Activated CD4-positive, CD25-positive, alpha-beta regulatory T cell treated with anti-CD3 and anti-CD28 coated beads, Interleukin-2, amount 50 U/mL, for 16 hours (primary cell): ENCODE measurements at places on chromosomes 4 and X.

DNA sequence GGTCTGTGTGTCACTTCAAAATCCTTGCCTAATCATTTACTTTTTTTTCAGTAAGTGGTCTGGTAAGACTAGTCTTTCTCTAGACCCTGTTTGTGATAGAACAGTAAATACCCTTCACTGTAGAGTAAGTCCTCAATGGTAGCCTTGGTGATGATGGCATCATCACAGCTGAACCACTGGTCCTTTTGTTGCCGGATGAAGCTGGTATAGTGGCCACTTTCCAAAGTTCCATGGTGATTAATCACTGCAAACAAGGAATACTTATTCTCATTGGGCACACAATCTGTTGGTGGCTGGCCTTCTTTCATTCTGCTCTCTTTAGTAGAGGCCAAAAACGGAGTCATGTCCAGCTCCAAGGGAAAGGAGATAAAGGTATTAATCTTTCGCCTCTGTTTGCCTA lies 2.9 kb downstream of the USP51 start:
- DNase-seq: no peak

DNA sequence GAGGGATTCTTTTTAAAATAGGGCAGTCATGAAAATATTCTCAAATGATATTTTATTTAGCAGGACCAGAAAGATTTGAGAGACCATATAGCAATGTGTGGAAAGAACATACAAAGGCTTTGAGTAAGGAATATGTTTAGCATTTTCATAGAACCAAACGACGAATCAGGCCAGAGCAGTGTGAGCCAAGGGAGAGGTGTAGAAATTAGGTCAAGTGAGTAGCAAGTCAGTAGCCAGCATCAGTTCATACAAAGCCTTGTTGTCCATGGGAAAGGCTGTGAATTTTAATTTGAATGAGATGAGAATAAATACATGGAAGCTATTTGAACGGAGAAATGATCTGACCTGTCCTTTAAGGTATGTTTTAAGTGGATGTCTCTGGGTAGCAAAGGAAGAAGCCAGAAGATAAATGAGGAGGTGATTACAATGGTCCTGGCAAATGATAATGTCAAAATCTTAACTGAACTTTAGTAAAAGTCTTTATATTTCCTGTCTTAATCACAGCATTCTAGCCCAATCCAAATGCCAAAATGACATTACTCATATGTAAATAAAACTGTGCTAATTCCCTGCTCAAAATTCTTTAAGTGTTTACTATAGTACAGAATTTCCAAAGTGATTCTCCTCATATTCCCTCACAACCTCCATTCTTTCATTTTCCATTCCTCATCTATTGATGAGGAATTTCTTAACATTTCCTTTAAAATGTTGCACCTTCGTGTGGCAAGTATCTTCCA lies 155.7 kb upstream of the SLIT2 start:
- DNase-seq: no peak

- DNase-seq: no peak
Observed at GRCh38 chr4:168037676-168038075, 54.7 kb upstream of the ANXA10 start.

- peak; percentile 28 for DNase-seq
Observed at GRCh38 chr4:83083925-83084475, 30.5 kb downstream of the PLAC8 start.

DNA sequence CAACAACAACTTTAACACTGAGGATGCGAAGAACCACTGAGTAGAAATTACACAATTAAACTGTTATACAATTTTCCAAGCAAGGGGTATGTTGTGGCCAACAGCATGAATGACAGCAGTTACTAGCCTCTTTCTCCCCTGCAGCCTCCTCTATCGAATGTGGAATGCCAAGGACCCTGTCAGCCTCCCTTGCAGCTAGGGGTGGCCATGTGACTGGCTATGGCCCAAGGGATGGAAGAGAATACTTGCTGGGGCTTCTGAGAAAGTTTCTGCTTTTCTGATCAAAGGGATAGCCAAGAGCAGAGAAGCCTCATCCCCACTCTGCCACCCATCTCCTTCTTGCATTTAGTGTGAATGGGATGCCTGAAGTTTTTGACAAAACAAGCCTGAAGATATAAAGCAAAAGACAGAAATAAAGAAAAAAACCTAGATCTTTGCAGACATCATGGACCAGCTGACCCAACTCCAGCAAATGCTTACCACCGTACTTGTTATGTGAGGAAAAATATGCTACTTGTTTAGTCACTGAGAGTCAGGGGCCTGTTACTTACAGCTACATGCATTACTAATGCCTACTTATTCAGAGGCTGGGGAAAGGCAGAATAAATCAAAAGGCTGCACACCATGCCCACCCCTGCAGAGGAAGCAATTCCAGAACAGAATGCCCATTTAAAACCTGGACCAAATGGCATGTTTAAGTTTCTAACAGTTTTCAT lies 32.0 kb downstream of the DCTD start:
- no peak for DNase-seq

- DNase-seq: no peak
Observed at GRCh38 chr4:53614591-53614990, 23.3 kb upstream of the LNX1 start.

DNA sequence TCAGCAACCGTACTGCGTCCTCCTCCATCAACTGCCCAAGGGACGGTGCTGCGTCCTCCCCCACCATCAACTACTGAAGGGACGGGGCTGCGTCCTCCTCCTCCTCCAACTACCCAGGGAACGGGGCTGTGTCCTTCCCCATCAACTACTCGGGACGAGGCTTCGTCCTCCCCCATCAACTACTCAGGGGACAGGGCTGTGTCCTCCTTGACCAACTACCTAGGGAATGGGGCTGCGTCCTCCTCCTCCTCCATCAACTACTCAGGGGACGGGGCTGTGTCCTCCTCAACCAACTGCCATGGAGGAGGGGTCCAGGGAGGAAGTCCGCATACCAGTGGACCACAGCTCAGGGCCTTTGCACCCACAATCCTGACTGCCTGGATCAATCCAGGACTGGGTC lies 24.4 kb downstream of the PPP2R3B start:
- DNase-seq: no peak

DNA sequence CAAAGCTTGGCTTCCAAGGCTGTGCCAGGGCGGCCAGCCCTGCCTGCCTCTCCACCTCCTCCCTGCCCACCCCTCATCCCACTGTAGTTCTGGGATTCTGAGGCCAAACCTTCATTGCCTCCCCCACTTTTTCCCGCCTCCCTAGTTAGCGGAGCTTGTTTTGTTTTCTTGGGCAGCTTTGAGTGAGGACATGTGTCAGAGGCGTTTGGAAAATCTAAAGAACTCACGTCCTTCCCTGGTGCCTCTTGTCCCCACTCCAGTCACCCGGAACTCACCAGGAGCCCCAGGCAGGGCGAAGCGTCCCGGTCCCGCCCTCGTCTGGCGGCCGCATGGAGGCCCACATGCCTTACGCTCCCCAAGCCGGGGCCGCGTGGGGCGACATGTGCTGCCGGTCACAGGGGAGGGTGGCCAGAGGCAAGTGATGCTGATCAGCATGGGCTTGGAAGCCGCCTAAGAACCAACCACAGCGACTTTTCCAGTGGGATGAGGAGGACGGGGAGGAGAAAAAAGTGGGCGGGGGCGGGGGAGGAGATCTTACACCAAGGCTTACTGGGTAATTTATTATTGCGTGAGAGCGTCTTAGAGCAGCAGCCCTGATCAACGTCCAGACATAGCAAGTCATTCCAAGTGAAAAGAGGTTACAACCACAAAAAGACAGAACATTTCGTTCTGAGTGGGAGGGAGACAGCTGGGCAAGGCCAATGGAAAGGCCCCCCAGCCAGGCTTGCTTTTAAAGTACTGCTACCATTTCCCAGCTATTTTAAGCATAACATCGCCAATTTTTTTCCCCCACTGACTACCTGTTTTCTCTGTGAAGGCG lies 48.5 kb downstream of the PRPS1 start:
- no peak for DNase-seq

GRCh38 chr4:3811621-3812020 lies 45.4 kb downstream of the ADRA2C start:
- no peak for DNase-seq

DNA sequence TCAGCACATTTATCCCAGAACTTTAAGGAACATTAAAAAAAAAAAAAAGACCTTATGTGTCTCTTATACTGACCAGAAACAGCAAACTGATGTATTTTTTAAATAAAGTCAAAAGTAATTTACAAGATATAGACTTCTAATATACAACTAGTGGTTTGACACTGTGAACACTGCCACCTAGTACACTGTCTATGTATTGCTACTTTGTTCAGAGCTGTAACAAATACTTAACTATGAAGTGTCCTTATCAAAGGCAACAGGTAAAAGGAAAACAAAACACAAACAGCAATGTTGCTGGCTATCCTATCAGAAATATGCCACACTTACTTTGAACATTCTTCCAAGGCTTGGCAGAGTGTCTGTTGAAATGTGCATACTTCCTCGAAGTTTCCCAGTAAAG lies 60.4 kb downstream of the CD40LG start:
- no peak for DNase-seq

DNA sequence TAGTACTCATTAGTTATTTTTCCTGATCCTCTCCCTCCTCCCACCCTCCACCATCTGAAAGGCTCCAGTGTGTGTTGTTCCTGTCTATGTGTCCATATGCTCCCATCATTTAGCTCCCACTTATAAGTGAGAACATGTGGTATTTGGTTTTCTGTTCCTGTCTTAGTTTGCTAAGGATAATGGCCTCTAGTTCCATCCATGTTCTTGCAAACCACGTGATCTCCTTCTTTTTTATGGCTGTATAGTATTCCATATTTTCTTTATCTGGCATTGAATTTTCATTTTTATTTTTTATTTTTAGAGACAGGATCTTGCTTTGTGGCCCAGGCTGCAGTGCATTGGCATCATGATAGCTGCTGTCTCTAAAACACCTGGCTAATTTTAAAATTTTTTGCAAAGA lies 11.9 kb upstream of the UBE2K start:
- no peak for DNase-seq

DNA sequence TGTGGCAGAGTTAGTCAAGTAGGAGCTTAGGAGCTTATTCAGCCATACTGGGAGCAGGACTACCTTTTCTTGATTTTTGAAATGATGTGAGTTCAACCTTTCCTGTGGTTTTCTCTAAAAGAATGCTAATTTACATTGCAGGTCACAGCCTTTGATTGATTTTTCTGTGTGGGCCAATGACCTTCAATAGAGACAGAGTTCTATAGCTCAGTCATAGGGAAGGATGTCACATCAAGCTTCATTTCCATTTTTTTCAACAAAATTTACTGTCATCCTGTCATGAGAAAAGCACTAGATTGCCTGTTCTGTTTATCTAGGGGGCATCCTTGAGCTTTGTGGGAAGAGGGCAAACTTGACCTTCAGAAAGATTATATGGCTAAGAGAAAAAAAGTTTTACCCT lies 448.7 kb downstream of the MID1IP1 start:
- DNase-seq: no peak

- no peak for DNase-seq
Observed at GRCh38 chr4:168335621-168336020, 17.1 kb upstream of the DDX60 start.

- no peak for DNase-seq
Observed at GRCh38 chr4:119233191-119233590, 20.7 kb downstream of the USP53 start.

- no peak for DNase-seq
Observed at GRCh38 chr4:36281384-36282106, at the start of gene DTHD1. DTHD1 (plus strand) TSS chr4:36281616; CDS start chr4:36281759, 143 bp downstream.

GRCh38 chr4:114926583-114926982 lies 186.8 kb downstream of the NDST4 start:
- no peak for DNase-seq

GRCh38 chr4:17309567-17310268 lies 202.2 kb downstream of the QDPR start:
- no peak for DNase-seq

DNA sequence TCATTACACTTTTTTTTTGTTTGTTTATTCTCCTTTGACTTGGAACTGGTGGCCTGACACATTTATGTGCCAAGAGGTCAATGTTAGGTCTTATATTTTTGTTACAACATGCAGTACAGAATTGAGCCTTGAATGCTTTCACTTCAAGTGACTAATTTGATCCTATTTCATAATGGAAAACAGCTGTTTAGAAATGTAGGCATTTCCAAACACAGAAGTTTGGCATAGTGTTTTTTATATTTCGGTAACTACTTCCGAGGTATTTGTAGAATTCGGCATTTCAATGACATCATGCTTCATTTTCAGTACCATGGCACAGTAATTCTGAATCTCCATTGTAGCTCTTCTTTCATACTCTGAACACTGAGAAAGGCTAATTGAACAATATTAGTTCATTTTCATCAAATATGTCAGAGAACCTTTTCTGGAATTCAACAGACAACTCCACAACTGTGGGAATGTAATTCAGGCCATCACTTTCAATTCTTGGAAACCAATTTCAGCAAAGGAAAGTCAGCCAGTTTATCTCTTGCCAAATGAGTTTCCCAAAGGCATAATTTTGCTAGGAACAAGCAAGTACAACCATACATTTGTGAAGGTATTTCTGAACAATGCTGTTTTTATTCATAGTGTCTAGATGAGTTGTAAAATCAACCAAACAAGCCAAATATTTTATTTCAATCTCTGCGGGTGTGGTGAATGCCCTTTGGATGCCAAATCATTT lies 11.4 kb downstream of the FAM120C start:
- no peak for DNase-seq

DNA sequence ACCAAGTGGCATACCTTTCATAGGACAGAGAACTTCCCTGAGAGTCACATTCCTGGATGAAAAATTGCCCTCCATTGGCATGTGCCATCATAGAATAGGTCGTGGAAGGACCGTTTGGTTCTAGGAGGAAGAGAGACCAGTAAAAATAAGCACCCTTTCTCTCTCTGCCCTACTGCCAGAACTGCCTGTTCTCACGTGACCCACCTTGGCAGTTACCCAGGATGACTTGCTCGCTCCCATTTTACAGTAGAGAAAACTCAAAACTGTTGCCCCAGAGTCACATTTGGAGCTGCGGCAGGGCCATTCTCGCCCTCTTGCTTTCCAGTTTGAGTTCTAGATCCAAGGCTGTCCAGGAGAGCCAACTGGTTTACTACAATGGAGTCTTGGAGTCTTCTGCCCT lies 1.1 kb upstream of the NLGN3 start:
- DNase-seq: no peak

- DNase-seq: no peak
Observed at GRCh38 chrX:55118574-55118973, 29.8 kb downstream of the PAGE2 start.

- DNase-seq: no peak
Observed at GRCh38 chrX:10676235-10676957, 56.0 kb upstream of the MID1 start.

- no peak for DNase-seq
Observed at GRCh38 chr4:23276076-23276475, 583.3 kb downstream of the GBA3 start.

- no peak for DNase-seq
Observed at GRCh38 chr4:181301735-181302710, 941.2 kb upstream of the TENM3 start.
